ENCODE measurements at places on chromosomes 2 and 18.

- DNase-seq = no peak
Measured at GRCh38 chr18:415617-416612, 84.6 kb downstream of the COLEC12 start.

- DNase-seq = no peak
Measured at GRCh38 chr2:98558852-98559530, 49.3 kb downstream of the COA5 start.

- DNase-seq = no peak
Measured at GRCh38 chr2:45731141-45731540, 79.7 kb downstream of the PRKCE start.

- peak; percentile 35 for DNase-seq
Measured at GRCh38 chr2:97740590-97741182, 27.3 kb downstream of the ZAP70 start.

DNA sequence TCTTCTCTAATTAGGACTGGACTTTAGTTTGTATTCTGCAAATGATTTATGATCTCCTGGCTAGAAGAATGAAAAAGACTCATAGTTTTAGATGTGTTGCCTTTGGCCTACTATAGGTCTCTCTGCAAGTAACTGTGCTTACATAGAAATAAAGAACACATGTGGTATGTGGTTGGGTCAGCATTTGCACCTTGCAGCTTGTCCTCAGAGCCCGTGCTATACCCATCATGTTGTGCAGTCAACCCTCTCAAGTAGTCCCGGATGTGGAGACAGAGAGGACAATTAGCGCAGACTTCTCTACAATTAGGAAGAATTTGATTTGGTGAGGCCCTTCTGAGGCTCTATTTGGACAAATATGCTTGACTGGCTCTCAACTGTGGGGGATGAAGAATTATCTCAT lies 203.7 kb upstream of the ITGA4 start:
- no peak for DNase-seq

DNA sequence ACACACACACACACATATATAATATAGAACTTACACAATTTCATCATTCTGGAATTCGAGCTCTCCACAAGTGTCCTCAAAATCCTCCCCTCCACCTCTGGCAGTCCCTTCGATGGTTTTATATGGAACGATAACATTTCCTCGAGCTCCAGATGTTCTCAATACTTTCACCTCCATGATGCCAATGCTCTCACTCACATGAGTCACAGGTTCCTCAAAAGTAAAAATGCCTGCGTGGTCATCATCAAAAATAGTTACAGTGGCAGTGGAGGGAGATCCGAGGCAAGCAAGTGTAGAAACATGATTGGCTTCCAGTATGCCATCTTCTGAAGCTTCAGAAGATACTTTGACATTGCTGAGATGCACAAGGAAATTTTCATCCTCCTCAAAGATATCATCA lies 23.5 kb downstream of the SLC8A1 start:
- no peak for DNase-seq

DNA sequence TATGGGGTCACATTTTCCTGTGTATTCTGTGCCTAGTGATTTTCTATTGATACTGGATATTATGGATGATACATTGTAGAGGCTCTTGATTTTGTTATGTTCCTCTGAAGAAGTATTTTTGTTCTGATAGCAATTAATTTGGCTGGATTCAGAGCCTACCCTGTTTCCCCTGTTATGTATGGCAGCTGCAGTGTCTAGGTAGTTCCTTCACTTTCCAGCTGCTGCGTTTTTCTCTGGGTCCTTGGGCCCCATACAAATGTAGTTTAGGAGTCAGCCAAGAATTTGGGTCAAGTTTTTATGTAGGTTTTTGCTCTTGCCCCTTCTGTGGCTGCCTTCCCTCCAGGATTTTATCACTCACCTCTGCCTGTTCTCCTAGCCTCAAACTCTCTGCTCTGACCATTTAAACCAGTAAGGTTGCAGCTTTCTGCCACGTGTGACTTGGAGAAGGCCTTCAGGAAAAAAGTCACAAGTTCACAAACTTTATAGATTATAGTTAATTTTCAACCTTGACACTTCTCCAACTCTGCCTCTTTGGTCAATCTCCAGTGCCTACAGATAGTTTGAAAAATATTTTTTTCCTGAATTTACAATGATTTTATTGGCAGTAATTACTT lies 47.0 kb downstream of the APLF start:
- no peak for DNase-seq

GRCh38 chr2:84649058-84649457 lies 132.8 kb downstream of the DNAH6 start:
- DNase-seq = no peak

GRCh38 chr18:46431522-46432171 lies 225.4 kb downstream of the LOXHD1 start:
- no peak for DNase-seq

DNA sequence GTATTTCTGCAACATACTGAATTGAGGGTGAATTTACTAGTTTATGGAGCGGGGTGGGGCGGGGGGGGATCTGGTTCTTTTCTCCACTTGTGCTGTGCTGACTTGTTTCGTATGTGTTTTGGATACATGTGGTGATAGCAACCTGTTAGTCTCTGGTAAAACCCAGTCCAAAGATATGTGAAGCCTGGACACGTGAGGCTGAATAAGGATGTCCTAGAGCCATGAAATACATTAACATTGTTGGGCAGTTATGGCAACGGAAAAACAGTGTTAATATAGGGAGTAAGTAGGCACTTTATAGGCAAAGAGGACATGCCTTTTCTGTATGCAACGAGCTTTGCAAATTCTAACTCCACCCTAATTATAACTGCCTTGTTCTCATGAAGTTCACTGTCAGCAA lies 42.1 kb upstream of the NEMP2 start:
- DNase-seq = no peak

DNA sequence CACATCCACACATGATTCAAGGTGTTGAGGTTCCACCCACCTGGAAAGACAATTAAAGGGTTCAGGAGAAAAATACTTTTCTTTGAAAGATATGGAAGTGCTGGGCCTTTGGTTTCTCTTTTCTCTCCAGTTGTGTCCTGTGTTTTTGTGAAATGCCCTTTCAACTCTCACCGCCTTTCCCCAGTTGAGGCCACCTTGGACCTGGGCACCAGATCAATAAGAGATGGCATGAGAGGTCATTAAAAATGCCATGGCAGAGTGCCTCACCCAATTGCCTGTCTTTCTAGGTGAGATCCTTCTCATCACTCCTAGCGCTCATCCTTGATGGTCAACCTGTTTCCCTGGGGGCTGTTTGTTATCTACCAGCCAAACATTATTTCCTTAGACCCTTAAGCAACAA lies 453.9 kb downstream of the TSN start:
- no peak for DNase-seq

- peak; percentile 47 for DNase-seq
Measured at GRCh38 chr2:191758518-191759507, 80.9 kb downstream of the NABP1 start.

- DNase-seq = no peak
Measured at GRCh38 chr2:204901591-204901990, 356.3 kb downstream of the PARD3B start.

DNA sequence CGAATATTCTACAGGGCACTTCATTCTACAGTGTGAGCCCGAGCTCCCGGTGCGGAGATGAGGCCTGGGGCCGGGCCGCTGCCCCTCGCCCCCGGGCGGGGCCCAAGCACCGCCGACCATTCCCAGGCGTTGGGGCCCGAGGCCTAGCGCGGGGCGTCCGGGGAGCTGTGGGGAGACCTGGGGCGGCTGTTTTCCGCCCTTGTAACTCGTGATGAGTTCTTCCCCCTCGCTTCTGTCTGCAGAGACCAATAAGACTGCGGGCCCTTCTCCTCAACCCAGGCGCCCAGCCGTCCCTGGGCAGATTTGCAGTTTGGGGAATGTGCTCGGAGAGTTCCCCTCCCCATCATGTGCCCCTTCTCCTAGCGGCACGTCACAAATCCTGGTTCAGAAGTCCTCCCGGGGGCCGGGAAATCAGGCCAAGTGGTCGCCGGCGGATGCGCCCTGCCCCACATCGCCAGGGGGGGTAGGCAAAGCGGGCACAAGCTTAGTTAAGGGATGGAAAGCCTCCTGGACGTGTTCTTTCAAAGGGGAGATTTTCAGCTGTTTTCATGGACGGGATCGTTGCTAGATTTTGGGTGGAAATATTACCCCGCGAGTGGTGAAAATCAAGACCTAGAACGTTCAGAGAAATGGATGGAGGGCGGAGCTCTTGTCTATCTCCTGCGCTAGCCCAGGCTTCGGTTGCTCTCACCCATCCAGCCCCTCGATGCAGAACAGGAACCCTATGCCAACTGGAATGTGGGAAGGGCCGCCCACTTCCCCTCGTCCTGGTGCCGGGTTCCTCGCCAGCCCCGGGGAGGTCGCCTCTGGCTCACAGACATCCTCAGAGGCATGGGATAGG lies 18.8 kb upstream of the HAAO start:
- DNase-seq = peak; percentile 52

GRCh38 chr2:23565814-23566213 lies 180.8 kb downstream of the KLHL29 start:
- DNase-seq = no peak

DNA sequence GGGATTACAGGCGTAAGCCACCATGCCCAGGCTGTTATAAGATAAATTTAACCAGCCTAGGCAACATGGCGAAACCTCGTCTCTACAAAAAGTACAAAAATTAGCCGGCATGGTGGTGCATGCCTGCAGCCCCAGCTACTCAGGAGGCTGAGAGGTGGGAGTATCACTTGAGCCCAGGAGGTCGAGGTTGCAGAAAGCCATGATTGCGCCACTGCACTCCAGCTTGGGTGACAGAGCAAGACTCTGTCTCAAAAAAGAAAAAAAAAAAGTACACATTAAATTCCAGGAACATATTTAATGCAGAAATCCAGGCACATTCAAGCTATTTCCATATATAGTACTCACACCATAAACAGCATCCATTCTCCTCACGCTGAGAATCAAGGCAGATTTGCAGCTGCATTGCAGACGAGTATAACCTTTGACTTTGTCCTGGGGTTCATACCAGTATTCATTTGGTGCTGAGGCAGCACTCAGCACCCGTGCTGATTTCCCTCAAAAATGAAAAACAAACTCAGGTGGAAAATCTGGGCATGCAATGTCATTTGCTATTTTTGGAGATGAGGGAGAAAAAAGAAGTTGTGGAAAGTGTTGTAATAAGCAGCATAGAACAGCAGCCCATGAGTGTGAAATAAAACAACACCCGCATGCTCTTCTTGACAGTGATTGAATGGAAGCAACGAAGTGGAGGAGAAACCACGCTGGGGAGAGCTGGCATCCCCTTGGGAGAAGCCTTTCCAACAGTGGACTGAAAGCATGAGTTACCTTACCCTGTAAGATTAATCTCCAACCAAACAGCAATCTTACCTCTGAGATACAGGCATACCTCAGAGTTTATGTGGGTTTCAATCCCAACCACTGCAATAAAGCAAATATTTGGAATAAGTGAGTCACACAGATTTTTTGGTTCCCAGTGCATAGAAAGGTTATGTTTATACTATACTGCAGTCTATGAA lies 46.8 kb upstream of the ANXA4 start:
- no peak for DNase-seq

DNA sequence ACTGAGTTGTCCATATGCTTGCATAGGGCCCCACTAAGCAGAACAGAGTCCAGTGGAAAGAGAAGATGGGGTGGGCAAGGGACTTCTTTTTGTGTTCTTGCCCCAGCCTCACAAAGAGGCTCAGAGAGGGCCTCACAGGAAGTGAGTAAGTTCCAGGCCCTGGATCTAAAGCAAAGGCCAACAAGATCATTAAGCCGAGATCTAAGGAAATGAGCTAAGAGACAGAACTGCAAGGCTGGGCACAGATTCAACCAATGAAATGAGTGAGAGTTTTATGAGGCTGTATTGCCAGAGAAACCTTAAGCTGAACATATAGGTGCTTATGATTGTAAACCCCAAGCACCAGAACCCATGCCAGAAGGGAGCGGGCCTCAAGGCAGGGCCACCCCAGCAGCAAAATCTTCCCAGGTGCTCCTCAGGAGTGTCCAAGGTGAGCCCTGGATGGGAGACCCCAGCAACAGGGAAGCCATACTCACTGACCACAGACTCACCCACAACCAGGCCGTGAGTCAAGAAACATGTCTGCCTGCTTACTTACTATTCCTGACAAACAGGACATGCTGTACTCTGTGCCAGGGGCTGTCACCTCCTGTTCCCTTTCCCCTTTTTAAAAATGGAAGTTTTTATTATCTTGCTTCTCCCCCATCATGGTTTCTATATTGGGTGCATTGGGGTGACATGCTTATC lies 40.2 kb downstream of the SLC14A1 start:
- no peak for DNase-seq

- no peak for DNase-seq
Measured at GRCh38 chr18:3383381-3383915, 66.5 kb upstream of the TGIF1 start.

- no peak for DNase-seq
Measured at GRCh38 chr2:220445429-220446105, 818.1 kb downstream of the SLC4A3 start.

DNA sequence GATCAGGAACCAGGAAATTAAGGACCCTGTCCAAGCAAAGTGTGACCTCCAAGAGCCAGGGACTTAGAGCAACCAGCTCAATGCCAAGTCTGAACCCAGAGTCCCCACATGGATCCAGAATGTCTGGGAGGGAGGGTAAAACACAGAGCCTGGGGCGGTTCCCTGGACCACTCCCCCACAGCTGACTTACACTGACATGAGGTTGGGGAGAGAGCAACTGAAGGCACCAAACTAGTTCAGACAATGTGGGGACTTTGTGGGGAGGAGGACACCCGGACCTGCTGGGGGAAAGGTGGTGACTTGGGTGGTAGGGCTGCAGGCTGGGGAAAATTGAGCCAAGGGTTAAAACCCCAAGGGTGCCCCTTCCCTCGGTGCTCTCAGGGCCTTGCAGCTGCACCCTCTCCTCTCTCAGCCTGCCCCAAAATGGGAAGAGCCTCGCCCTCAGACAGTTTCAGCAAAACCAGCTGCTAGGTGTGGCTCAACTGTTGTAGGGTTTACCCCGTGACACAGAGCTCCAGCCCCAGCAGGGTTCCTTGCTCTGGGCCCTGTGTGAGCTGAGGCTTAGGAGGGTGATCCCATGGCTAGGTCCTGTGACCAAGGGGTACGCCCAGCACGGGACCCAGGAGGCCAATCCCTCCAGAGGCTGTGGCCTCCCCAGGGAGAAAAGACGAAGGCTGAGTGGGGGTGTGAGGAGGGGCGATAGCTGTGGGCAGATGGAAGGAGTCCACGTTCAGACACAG lies 28.6 kb downstream of the MARCO start:
- no peak for DNase-seq

DNA sequence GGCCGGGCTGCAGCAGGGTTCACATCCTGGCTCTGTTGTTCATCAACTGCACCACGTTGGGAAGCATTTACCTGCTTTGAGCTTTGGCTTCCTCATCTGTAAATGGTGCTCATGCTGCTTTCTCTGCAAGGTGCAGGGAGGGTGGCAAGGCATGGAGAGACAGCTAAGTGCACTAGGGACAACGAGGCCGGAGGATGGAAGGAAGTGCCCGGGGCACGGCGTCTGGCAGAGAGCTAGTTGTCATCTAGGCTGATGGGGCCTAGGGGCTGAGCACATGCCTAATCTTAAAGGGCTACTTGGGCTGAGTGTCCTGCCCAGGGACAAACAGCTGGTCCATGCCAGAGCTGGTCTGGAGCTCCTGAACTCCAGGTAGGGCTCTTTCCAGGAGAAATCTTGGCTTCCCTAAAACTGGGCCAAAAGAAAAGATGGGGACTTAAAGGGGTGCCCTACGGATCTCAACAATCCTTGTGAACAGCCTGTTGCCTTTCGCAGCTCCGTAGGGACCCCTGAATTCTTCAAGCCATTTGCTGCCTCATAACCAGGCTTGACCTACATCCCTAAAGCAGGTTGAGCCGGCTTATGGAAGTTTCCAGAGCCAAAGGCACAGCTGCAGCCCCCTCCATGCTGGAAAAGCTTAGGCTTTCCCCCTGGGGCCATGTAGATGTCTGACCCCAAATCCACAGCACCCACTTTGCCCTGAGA lies 130.8 kb downstream of the SMAD7 start:
- DNase-seq = no peak

- no peak for DNase-seq
Measured at GRCh38 chr18:66555585-66555984, 48.3 kb downstream of the CDH19 start.

All from activated naive CD4-positive, alpha-beta T cell treated with anti-CD3 and anti-CD28 coated beads, Interleukin-2, amount 50 U/mL, for 16 hours (primary cell).